ENCODE measurements at places on chromosomes 2 and 18.

- no peak for DNase-seq
Measured at GRCh38 chr2:100577777-100578176, 15.0 kb downstream of the PDCL3 start.

DNA sequence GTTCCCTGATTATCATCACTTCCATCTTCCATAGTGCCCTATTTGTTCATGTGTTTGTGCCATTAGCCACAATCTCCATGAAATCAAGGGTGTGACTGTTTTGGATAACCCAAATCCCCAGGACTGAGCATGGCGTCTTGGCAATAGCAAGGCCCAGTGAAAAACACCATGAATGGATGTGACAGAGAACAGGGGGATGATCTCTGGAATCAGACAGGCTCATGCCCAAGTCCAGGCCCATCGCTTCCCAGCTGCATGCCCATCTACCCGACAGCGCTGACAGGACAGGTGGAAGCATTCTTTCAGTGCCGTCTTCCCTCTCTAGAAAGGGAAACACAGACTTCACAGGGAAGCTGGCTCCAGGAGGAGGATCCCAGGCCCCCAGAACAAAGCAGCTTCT is 50.0 kb downstream of the HDLBP start:
- no peak for DNase-seq

GRCh38 chr2:241812730-241813643 is 4.0 kb downstream of the NEU4 start:
- DNase-seq = no peak

GRCh38 chr2:138942466-138942865 is 162.3 kb upstream of the NXPH2 start:
- DNase-seq = no peak

DNA sequence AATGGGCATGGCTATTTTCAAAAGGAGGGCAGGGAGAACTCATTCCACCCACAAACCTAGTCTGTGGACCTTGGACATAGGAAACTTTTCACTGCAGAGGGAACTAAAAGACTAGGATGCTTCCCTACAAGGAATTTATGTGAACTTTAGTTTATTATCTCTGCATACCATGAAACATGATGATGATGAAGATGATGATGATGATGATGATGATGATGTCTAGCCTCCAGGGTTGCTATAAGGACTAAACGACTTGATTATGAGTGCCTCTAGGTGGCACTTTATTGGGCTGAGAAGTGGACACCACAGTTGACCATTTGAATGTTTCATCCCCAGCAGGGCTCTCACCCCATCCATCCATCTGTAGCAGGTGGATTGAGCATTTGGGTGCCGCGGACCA is 260.0 kb upstream of the TCF4 start:
- no peak for DNase-seq

DNA sequence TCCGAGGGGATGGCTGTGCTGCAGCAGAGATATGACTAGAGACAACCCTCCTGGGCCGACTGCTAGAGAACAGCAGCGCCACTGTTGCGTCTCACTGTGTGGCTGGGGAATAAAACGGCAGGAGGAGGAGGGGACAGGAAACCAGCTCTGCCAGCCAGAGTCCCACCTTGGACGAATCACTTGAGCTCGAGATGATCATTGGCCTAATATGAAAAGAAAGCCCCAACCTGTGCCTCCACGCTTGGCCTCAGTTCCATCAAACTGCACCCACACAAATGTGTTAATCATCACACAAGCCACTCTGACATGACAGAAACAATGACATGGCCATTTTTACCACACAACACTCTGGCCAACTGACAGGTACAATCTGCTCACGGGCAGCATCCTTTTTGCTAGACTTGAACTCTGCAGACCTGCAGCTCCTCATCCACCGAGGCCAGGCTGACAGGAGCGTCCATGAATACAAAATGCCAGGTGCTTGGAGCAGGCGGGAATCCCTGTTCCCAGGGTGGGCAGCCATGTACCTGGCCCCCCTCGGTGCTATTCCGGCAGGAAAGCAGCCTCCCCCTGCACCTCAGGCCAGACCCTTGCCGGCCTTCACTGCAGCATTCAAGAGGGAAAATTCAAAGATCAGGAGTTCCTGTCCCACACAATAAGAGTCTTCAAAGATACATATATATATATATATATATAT is 52.3 kb downstream of the PARD6G start:
- no peak for DNase-seq

GRCh38 chr2:166727095-166727494 is 161.2 kb upstream of the XIRP2 start:
- no peak for DNase-seq

DNA sequence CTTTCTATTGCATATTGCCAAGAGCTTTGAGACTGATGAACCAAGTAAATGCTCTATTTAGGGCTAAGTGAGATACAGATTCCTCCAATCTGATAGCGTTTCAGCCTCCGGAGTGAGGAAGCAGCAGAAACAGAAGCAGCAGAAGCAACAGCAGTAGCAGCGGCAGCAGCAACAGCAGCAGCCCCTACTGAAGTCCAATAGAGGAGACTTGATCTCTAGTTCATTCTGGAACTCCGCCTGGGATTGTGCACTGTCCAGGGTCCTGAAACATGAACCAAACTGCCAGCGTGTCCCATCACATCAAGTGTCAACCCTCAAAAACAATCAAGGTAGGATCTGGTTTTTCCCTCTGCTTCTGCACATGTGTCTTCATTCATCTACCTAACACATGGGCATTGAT is at the start of gene DPP10:
Gene DPP10, plus strand, starts transcription at position 132 of the 400 bp plus-strand sequence.
- DNase-seq = no peak

- no peak for DNase-seq
Measured at GRCh38 chr2:188788621-188789020, 185.6 kb upstream of the COL3A1 start.

DNA sequence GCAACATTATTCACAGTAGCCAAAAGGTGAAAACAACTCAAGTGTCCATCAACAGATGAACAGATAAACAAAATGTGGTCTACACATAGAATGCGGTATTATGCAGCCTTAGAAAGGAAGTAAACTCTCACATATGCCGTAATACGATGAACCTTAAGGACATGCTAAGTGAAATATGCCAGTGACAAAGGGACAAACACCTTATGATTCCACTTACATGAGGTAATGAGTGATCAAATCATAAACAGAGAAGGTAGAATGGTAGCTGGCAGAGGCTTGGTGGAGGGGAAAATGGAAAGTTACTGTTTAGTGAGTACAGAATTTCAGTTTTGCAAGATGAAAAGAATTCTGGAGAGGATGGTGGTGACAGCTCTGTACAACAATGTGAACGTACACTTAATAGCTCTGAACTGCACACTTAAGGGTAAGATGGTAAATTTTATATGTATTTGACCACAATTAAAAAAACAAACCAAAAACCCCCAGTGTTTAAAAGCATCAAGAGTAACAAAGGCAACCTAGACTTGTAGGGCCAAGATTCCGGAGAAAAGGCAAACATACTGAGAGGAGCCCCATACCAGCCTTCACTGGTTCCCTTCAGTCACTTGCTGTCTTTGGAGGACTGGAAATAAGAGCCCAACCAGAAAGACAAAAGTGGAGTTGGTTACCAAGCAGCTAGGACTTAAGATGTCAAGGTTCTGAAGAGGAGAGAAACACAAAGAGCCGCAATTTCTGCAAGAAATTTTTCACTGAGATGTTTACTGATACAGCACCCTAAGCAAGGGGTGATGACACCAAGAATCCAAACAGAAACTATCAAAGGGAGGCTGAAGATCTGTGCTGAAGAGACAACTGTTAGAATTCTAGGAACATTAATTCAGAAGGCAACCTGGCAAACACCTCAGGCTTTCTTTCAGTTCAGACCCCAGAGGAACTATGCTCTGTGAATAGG is 61.3 kb downstream of the CUL3 start:
- no peak for DNase-seq

GRCh38 chr2:241974851-241975592 is 105.5 kb downstream of the RTP5 start:
- DNase-seq = no peak

- DNase-seq = no peak
Measured at GRCh38 chr2:208657468-208657867, 250.9 kb downstream of the PTH2R start.

GRCh38 chr2:58764338-58765104 is 523.4 kb upstream of the FANCL start:
- DNase-seq = no peak

DNA sequence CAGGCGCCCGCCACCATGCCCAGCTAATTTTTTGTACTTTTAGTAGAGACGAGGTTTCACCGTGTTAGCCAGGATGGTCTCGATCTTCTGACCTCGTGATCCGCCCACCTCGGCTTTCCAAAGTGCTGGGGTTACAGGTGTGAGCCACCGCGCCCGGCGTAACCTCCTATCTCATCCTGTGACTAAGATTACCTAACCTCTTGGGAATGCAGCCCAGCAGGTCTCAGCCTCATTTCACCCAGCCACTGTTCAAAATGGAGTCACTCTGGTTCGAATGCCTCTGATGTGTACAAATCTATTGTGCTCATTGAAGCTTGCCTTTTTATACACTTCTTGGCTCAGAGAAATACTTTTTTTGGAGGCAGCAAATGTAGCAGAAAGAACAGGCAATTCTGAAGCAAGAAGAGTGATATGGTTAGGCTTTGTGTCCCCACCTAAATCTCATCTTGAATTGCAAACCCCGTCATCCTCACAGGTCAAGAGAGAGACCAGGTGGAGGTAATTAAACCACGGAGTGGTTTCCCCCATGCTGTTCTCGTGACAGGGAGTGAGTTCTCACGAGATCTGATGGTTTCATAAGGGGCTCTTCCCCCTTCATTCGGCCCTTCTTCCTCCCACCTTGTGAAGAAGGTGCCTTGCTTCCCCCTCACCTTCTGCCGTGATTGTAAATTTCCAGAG is 60.6 kb downstream of the SLC4A3 start:
- DNase-seq = no peak

DNA sequence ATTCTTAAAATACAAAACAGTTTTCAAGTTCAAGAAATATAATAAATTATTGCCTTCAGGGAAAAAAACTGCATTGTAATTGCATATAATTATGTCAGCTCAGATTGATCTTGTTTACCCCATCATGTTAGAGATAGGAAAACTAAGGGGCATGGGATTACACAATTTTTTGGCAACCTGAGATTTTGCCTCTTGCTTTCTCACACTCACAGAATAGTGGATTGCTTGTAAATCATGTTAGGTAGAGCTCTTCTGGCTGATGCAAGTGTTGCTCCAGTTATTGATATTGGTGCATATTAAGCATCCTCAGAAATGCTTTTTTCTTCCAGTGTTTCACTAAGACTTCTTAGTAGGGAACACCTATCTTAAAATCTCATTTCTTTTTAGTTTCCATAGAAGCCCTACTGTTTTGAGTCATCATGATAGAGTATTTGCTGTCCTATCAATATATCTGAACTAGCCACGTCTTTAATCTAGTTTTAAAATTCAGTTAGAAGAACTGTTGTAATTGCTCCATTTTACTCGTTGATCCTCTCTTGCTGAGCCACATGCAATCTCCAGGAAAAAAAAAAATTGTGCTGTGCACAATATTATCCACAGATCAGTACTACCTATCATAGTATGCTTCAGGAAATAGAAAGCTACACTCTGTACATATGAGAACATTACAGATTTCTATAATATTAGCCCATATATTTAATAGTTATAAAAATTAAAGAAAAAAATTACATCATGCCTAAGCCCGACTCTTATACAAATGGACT is 393.1 kb downstream of the LRP1B start:
- no peak for DNase-seq

GRCh38 chr2:65363879-65364666 is 68.3 kb downstream of the SPRED2 start:
- DNase-seq = no peak

- no peak for DNase-seq
Measured at GRCh38 chr2:240435948-240436682, 652 bp downstream of the GPC1 start.

DNA sequence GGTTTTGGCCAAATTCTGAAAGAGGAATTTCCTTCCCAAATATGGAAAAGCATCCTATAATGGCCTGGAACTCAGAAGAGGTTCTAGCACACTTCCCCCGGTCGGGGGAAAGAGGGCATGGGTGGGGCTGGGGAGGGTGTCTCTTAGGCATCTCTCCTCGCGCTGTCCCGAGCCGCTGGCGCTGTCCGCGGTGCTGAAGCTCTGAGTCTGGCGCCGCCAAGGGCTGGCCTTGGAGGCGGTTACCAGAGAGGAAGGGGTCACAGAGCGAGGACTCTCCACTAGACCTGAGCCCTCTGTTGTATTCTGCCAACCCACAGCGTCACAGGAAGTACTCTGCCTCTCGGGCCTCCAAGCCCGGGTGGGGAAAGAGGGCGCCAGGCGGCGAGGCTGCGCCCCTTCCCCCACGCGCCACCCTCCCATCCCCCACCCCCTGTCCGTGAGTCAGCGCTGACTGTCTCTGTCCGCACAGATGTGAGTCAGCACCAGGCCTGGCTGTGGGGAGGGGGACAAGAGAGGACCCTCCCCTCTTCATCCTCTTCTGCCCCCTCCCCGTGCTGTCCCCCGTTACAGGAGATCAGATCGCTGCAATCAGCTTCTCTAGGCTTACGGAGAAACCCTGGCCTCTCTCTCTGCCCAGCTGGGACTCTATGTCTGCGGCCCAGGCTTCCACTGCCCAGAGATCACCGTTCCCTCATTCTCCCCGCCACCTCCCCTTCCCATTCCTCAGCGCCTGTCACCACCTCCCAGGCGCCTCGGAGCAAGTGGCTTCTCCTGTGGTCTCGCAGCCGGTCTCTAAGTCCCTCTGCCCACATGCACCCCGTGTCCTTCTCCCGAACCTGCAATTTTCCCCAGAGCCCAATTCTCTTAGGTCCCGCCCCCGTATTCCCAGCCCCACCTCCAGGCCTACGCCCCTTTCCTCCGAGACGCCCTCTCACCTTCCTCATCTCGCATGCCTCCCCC is 779 bp downstream of the PTPRN start:
- peak; percentile 24 for DNase-seq

DNA sequence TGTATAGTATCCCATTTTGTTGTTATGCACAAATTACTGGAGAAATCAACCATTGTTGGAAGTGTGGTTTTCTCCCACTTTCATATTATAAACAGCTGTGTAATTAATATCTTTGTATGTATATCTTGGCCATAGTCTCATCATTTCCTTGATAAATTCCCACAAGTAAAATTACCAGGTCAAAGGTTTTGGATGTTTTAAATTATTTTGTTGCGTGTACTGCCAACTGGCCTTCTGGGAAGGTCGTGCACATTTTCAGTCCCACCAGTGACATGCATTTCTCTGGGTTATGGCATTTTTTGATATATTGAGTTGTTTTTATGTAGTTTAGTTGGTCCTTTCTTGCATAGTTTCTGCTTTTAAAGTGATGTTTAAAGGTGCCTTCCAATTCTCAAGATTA is 41.5 kb downstream of the TSHZ1 start:
- DNase-seq = no peak

DNA sequence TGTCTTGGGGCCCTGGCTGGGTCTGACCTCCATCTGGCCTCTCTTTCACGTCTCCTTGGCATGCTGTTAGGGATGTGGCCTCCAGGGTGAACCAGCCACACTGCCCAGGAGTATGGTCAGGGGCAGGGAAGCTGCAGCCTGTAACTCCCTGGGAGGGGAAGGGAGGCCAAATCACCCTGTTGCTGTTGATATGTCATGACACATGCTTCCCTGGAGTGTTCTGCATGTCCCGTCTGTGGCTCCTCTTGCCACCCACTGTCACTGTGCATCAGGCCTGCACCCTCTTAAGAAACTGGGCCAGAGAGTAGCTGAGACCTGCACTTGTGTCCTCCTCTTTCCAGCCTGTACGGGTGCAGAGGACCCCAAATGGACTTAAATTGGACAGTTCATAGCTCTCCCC is 221.3 kb downstream of the FHOD3 start:
- DNase-seq = no peak
